ENCODE measurements at places on chromosomes 11 and 22.

DNA sequence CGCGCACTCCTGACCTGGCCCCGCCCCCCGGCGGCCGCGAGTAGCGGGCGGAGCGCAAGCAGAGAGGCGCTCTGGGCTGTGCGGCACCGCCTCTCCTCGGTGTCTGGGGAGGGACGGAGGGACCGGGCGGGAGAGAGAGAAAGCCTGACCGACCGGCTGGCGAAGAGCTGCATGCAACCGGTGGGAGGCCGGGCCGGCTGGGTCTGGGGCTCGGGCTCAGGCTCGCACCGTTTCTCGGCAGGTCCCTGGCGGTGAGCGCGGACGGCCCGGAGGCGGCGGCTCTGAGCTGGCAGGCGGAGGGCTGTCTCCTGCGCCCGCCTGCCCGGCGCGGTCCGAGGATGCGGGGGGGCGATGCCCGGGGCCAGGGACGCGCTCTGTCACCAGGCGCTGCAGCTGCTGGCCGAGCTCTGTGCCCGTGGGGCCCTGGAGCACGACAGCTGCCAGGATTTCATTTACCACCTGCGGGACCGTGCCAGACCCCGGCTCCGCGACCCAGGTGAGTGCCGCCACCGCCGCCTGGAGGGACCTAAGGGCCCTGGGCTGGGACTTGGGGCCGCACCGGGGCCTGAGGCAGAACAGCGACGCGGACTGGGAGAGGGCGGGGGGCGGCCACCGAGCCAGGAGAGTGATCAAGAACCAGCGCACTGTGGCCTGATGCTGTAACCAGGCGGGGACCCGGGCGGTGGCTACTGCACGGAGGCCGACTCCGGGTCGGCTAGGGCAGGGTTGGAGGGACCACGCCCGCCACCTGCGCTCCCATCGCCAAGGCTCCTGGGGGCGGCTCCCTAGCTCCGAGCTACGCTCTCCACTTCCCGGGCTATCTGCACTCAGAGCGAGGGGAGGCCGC lies at the start of gene SYT9:
Gene SYT9 (plus strand): TSS at position 69 of the 847 bp plus-strand sequence. CDS start 283 bp downstream, at position 352.
- peak; percentile 6 for DNase-seq

- no peak for DNase-seq
Observed at GRCh38 chr22:43566561-43567332, 154.9 kb downstream of the MPPED1 start.

DNA sequence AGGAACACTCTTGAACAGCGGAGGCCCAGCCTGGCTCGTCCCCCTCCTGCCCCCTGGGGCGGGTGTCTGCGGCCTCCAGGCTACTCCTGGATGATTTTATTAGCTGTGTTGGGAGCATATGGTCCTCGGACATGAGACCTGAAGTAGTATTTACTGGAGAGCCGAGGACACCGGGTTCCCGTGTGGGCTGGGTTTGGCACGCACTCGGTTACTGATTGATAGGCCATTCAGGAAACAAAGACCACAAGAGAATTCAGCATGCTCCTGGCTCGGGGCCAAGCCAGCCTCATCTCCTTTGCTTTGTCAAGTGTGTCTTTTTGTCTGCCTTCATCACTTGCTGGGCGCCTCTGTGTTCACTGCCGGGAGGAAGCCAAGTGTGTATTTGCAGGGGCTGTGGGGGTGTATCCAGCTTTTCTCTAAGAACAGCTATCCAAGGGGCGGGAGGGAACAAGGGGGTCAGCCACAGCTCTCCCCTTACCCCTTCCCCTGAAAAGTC lies 9.7 kb downstream of the FXYD2 start:
- peak; percentile 76 for DNase-seq

DNA sequence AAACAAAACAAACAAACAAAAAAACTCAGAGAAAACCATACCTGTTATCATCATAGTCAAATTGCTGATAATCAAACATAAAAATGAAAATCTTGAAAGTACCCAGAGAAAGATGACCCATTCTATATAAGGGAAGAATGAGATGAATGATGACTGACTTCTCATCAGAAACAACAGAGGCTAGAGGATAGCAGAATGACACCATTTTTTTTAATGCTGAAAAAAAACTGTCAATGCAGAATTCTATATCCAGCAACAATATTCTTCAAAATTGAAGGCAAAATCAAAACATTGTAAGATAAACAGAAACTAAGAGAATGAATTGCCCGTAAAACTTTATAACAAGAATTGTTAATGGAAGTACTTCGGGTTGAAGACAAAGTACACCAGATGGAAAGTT lies 122.1 kb downstream of the ENTHD1 start:
- no peak for DNase-seq

- DNase-seq = no peak
Observed at GRCh38 chr11:2432628-2433071, 11.7 kb downstream of the TRPM5 start.

DNA sequence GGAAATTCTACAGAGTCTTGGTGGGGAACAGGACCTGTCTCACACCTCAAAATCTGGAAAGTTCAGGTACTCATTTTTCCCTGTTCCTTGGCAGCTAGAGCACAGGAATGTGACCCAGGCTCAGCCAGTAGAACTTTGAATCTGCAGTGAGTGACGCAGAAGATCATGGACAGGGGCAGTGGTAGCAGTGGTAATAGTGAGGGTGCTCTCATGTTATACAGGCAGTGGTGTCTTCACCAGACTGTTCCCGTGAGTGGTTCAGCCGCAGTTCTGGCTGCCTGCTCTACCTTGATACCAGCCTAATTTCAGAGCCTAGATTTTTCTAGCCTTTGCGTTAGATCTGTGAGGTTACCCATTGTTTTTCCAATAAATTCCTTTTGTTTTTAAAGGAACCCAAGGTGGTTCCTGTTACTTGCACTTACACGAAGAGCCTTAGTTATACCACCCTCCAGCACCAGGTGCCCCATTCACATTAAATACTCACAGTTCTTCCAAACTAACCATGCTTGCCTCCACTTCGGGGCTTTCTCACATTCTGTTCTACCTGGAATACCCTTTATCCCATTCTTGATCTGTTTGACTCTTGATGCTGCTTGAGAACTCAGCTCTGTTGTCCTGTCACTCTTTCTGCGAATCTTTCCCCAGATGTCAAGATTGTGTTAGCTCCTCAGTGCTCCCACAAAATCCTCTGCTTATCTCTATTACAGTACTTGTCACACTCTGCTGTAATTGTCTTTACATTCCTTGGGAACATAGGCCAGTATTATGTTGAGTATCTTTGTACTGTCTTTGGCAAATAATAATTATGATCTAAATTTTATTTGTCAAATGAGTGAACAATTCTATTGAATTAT lies 47.8 kb downstream of the SWAP70 start:
- no peak for DNase-seq

DNA sequence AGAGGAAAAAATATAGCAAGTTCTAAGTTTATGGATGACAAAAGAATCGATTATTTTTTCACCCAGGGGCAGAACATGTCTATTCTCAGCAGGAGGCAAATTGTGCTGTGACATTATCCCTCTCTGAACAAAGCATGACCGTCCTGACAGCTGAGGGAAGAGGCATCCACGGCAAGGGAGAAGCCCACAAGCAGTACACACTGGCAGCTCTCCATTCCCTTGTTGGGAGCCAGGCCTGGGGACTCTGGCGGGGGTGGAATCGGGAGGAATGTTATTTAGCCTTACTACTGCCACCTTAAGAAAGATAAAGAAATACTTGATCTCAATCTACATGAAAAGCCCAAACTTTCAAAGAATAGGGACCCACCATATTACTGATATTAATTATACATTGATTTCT lies 3.4 kb downstream of the KIRREL3 start:
- no peak for DNase-seq

GRCh38 chr11:102647430-102647829 lies 22.3 kb upstream of the MMP20 start:
- no peak for DNase-seq

DNA sequence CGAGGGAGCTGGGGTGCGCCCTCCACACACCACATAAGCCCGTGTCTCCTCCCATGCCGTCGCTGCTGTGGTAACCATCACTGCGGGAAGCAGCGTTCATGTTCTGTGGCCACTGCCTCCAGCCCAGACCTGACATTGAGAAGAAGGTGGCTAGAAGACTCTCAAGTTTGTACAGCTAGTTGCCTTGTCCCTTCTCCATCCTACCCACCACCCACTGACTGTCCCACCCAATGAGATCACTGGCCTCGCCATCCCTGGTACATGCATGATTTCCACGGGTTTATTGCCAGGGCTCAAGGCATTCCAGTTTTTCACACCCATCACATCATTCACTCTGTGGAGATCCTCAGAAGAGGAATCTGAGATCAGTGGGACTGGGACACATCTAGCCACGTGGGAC lies 33.0 kb downstream of the AHNAK start:
- no peak for DNase-seq

DNA sequence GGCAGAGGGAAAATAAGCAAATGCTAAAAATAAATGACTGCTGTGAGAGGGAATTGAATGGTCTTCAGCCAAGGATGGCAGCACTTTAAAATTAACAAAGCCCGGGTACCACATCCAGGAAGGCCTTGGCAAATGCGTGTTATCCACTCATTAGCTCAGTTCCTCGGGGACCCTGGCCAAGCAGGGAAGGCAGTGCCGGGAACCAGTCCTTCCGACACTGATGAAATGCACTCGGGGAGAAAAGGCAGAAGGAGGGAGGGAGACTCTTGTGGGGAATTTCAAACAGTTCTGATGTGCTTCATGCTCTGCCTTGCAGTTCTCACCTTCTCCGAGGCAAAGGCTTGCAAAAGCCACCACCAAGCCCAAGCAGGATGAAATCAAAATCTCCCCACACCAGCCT lies 38.3 kb downstream of the CLPB start:
- no peak for DNase-seq
